ENCODE measurements at places on chromosomes 7 and 10. TPM values are rescaled to one million over a fixed set of nuclear protein-coding genes. Genes with fewer than 3 reads are reported as not detected.

DNA sequence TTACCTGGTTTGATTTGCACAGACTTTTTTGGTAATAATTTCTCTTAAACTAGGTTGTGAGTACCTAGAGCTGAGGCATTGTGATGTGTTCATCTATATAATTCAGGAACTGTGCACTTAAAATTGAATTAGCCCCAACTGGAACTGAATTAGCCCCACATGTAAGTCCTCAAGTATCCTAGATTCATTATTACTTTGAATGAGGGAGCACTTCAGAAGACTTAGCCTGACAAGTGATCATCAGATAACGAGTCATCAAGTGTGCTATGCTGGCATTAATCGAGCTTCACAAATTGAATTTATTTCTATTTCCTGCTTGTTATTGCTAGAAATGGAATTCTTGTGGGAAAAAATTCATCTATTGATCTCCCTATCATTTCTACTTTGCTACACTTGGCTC lies 323.4 kb upstream of the SEMA3D start:
- no peak for DNase-seq
- no peaks in the 10 kb centered on the region for H3K27me3 ChIP-seq
- H3K4me3 ChIP-seq, result no peak overlapping the region
- H3K4me1 ChIP-seq, result no peaks in the 10 kb centered on the region
- H3K36me3 ChIP-seq, result no peaks in the 10 kb centered on the region

The SPRN gene
- 0.48 TPM for total RNA-seq

DNA sequence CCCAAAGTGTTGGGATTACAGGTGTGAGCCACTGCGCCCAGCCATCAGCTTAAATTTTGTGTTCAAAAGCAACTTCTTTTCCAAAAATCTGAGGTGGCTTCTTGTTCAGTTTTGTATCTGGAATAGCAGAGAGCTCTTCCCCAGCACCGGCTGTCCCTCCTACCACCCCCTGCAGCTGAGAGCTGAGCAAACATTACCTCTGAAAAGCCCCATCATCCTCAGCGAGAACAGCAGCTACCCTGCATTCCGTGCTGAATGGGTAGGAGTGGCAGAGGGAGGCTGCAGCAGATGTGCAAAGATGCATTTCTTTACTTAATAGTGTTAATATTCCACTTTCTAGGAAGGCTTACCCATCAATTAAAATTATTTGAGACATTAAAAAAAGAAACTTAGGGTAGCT lies 31.8 kb downstream of the CCM2 start:
- H3K36me3 ChIP-seq, result peaks cover 2% of the 10 kb centered on the region
- DNase-seq, result no peak
- no peak overlapping the region for H3K4me3 ChIP-seq
- H3K27ac ChIP-seq, result no peak overlapping the region

DNA sequence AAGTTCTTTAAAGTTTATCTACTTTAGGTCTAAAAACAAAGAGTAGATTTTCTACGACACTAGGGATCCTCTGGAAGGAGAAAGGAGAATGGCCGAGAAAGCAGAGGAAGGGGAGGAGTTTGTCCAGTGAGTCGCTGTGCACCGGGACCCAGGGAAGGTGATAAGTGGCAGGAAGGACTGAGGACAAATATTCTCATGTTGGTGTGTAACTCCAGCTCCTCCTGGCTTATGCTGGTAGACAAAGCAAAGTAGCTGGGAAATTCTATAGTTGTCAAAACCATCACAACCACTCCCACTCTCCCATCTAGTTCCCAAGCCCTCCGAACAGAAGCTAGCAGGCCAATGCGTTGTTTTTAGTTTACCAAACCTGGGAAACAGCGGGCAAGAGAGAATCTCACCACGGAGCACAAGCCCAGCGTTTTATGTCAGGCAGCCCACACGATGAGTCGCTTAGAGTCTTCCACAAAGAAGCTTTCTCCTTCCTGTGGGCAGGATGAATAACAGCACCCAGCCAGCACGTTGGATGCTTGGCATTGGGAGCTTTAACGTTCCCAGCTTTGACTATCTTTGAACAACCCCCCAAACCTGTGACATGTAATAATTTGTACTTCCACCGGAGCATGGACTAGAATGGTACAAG lies 32.9 kb upstream of the JCAD start:
- H3K4me1 ChIP-seq, result peaks cover 10% of the 10 kb centered on the region
- no peak for DNase-seq

DNA sequence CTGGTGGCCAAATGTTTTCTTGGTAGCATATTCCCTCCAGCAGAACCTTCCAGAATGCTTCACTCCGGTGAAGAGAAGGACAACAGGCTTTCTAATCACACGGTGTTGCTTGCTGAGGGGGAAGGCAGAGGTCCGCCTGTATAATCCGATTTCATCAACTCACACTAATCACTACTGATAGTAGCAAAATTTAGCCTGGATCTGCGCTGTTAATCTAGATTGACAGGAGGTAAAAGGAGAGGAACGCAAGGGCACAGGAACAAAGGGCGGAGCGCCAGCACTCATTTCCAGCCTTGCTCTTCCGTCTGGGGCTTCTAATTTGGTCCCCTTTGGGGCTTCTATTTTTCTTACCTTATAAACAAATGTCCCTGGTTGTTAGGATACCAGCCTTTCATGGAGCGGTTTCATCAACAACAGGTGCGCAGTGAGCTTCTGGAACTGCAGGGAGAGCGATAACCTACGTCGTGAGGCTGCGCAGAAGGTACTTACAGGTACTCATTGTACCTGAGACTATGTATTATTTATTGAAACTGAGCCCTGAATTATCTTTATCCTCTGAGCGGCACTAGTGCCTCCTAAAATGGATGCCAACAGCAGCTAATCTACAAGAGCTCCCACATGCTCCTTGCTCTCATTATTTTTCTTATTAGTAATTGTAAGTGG lies 150.6 kb downstream of the CACNB2 start:
- no peaks in the 10 kb centered on the region for H3K27me3 ChIP-seq
- no peaks in the 10 kb centered on the region for H3K4me1 ChIP-seq
- no peaks in the 10 kb centered on the region for H3K36me3 ChIP-seq
- H3K27ac ChIP-seq, result no peak overlapping the region
- no peak for DNase-seq
